ENCODE measurements at places on chromosomes 1 and 21.

DNA sequence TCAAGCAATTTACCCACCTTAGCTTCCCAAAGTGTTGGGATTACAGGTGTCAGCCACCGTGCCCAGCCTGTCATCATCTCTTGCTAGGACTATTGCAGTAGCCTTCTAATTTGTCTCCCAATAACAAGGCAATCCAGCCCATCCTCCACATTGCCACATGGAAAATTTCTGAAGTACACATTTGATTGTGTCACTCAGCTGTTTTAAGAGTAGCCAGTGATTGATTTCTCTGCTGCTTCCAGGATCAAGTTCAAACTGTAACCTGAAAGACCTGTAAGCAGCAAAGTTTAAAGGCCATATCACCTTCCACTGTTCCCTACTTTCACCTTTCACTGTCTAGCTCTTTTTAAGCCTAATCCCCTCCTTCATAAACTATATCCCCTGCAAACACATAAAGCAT, 7.8 kb upstream of the ELK4 start:
- DNase-seq, result no peak

DNA sequence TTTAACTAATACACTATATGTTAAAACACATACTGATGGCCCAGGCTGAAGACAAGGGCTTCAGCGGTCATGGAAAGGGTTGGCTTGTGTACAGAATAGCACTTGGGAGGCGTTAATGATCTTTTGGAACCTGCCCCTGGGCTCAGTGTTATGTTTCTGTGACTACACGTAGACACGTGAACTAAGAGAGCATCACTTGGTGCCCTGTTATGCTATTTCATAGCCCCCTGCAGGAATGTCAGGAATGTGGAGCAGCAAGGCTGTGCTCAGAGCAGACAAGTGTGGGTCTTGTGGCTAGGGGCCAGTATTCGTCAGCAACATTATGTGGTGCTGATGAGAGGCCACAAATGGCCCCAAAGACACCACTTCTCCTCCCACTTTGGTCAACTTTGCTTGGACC, 132.4 kb downstream of the MAP3K21 start:
- DNase-seq, result no peak

DNA sequence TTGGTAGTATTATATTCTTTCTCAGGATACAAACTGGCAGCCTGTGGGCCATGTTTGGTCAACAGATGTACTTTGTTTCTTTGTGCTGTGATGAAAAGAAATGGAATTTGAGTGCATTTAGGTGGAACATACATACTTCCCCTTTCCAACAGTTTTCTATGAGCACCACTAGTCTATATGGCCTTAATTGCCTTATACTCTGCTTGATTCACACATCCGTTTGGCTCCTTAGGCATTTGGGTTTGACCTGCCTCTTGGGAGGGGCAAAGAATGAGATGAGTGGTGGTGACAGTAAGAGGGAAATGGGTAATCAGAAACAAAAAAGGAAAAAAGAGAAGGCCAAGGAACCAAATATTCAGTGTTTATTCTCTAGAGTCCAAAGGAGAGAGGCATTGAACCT, 17.0 kb downstream of the CFAP126 start:
- no peak for DNase-seq

- DNase-seq, result no peak
Observed at GRCh38 chr1:29388170-29388569, 151.8 kb downstream of the PTPRU start.

- no peak for DNase-seq
Observed at GRCh38 chr1:94623560-94624148, 82.1 kb upstream of the F3 start.

GRCh38 chr1:7063981-7064380, 278.7 kb downstream of the CAMTA1 start:
- DNase-seq, result no peak

GRCh38 chr21:44402323-44403105, 49.1 kb downstream of the TRPM2 start:
- no peak for DNase-seq

GRCh38 chr1:226274138-226274537, 34.8 kb downstream of the LIN9 start:
- no peak for DNase-seq

DNA sequence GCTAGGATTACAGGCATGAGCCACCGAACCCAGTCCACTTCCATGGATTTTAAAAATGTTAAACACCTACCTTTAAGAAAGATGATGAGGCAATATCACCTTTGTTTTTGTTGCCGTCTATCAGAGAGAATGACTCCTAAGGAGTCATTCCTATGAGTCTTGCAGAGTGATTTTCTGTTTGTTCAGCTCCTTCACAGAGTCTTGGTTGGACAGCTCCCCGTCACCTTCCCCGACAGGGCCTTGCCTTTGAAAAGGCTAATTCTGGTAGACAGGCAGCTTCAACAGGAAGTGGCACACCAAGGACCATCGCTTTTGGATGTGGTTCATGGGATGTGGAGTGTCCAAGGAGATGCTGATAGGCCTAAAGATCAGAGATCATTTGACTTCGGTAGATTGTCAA, 17.5 kb downstream of the ZBTB18 start:
- no peak for DNase-seq

DNA sequence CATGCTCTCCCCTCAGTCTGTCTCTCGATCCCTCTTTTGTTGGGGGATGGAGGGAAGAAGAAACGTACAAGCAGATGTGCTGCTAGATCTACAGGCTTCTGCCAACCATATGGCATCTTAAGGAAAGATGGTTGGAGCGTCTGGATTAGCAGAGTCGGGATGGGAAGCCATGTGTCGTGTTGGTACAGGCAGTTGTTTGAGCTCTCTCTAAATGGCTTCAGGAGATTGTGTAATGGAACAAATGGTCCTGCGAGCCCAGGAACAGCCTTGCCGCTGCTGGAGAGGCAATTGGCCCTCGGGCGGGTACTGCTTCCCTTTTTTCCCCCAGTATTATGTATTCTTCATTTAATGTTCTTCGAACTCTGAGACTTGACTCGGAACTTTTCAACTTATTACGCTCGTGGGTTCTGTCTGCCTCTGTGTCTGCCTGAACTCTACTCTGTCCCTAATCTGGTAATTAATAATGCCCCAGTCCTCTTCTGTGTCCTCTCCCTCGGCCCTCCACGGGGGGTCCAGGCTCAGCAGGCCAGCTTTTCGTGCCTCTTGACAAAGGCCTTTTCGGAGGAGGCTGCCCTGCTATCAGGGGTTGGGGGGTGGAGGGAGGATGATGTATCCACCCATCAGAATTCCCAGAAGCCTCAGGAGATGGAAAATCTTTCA, 215.3 kb downstream of the SDCCAG8 start:
- DNase-seq, result no peak

DNA sequence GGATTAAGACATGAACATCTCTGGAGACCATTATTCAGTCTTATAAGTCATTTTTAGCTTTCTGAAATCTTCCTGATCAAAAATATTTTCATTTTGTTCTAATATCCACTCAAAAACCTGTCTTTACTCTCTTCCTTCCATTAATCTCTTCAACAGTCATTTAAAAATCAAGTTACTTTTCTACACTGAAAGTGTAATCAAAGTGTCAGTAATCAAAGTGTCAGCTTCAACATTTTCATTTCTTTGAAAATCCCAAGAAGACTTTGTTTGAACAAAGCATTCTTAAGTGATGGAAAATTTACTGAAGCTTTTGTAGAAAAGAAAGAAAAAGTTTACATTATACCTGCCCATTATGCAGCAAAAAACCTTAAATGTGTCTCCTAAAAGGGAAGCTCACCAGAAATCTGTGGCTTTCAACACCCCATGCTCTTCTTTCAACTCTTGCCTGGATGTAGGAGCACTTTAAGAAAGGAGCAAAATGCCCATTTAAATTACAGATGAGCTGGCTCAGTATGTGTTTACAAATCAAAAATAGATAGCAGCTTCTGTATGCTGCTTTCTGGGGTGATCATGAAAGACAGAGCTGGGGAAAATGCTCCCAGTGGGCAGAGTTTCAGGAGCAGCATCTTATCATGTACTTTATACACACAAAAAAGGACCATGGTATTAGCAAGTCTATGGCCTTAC, 260.8 kb upstream of the NCAM2 start:
- no peak for DNase-seq

DNA sequence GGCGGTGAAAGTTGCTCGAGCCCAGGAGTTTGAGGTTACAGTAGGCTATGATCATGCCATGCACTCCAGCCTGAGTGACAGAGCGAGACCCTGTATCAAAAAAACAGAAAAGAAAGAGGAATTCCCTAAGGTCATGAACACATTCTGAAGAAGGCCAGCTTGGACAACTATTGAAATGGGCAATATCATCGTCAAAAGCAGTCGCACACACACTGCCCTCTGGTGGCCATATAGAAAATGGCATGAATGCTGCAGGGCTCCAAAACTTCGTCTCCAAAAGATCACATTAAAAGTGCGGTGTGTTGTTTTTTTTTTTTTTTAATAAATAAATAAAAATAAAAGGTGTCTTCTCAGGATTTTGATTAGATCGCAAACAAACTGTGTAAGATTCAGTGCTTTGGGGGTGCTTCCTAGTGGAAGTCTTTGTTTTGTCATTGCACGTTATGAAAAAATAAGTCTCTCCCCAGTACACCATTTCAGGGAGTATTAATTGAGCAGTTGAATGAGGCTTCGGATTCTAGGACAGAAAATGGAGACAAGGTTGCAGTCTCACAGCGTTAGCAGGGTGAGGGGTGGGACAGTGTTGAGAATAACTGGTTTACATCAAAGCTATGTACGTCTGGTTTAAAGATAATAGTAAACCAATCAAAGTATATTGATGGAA, 87.5 kb upstream of the FMN2 start:
- no peak for DNase-seq

- no peak for DNase-seq
Observed at GRCh38 chr1:226949401-226949800, 9.3 kb downstream of the COQ8A start.

DNA sequence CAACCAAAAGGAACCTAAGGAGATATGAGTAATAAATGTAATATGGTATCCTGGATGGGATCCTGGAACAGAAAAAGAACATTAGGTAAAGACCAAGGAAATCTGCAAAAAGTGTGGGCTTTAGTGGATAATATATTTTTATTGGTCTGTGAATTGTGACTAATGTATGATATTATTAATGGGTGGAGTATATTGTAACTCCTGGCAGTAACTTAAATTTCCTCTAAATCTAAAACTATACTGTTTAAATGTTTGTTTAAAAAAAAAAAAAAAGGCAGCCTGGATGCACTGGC, 68.4 kb downstream of the LRRC8D start:
- no peak for DNase-seq

GRCh38 chr1:222955964-222956363, 141.1 kb downstream of the DISP1 start:
- DNase-seq, result no peak

DNA sequence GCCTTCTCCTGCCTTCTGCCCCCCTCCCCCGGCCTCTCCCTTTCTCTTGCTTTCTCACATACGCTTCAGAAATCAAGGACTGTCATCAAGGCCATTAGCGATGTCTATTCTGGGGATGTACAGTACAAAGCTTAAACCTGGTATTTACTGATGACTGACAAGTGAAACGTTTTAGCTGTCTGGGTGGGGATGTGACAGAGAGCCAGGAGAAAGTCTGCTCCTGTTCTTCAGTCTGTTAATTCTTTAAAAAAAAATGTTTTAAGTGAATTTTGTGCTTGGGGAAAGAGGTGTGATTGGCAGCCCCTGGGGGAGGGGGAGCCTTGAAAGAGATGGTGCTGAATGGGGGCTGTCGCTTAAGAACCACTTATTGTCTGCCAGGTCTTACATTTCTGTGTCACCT, 283.0 kb upstream of the PLXNA2 start:
- DNase-seq, result no peak

DNA sequence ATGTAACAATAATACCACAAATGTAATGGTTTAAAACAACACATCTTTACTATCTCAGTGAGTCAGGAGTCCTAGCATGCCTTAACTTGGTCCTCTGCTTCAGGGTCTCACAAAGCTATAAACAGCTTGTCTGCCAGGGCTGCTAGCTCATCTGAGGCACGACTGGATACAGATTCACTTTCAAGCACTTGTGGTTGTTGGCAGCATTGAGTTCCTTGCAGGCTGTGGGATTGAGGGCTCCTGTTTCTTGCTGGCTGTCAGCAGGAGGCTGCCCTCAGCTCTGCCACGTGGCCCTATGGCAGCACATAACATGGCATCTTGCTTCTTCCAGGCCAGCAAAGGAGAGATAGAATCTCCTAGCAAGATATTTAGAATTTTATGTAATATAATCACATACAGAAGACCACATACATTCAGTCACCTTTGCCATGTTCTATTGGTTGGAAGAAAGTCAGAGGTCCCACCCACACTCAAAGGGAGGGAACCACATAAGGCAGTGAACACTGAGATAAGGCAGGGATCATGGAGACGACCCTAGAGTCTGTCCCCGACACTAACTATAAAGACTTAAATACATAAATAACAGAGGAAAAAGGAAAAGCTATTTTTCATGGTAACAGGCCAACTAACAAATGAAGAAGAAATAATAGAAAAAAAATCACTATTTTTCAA, 18.9 kb upstream of the IPP start:
- DNase-seq, result peak; percentile 52

- DNase-seq, result no peak
Observed at GRCh38 chr1:37032660-37033354, 1.5 kb downstream of the GRIK3 start.

- DNase-seq, result no peak
Observed at GRCh38 chr1:183032122-183032921, 9.1 kb downstream of the LAMC1 start.

GRCh38 chr1:202615501-202616354, 94.5 kb downstream of the SYT2 start:
- DNase-seq, result no peak

DNA sequence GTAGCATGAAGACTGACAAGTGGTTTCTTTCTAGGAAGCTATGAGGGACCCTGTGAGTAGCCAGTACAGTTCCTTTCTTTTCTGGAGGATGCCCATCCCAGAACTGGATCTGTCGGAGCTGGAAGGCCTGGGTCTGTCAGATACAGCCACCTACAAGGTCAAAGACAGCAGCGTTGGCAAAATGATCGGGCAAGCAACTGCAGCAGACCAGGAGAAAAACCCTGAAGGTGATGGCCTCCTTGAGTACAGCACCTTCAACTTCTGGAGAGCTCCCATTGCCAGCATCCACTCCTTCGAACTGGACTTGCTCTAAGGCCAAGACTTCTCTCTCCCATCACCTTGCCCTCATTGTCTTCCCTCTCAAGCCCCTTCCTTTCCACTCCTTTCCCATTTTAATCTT, 3.4 kb upstream of the GABPB2 start:
- DNase-seq, result no peak

- no peak for DNase-seq
Observed at GRCh38 chr1:102463328-102463727, 466.6 kb upstream of the OLFM3 start.

- no peak for DNase-seq
Observed at GRCh38 chr1:68725001-68725752, 228.3 kb upstream of the DEPDC1 start.

DNA sequence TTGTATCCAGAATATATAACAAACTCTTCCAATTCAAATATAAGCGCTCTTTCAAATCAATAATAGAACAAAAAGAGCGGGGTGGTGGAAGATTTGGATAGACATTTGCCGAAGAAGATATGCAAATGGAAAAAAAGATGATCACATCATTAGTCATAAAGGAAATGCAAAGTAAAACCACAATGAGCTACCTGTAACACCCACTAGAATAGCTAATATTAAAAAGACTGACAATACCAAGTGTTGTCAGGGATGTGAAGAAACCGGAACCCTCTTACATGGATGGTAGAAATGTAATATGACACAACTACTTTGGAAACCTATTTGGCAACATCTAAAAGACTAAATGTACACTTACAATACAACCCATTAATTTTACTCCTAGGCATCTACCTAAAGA, 5.7 kb upstream of the TRAF5 start:
- DNase-seq, result no peak

GRCh38 chr1:147273409-147274336, 31.2 kb downstream of the CHD1L start:
- DNase-seq, result peak; percentile 6

Measured in NCI-H2107 (cell line).